CD8-positive, alpha-beta memory T cell (primary cell): ENCODE measurements at places on chromosomes 2 and 18. TPM values are rescaled to one million over a fixed set of nuclear protein-coding genes. Genes with fewer than 3 reads are reported as not detected.

TTN gene
- 2.0 TPM for polyA plus RNA-seq

ZNF396 gene
- 0.87 TPM for polyA plus RNA-seq

DNA sequence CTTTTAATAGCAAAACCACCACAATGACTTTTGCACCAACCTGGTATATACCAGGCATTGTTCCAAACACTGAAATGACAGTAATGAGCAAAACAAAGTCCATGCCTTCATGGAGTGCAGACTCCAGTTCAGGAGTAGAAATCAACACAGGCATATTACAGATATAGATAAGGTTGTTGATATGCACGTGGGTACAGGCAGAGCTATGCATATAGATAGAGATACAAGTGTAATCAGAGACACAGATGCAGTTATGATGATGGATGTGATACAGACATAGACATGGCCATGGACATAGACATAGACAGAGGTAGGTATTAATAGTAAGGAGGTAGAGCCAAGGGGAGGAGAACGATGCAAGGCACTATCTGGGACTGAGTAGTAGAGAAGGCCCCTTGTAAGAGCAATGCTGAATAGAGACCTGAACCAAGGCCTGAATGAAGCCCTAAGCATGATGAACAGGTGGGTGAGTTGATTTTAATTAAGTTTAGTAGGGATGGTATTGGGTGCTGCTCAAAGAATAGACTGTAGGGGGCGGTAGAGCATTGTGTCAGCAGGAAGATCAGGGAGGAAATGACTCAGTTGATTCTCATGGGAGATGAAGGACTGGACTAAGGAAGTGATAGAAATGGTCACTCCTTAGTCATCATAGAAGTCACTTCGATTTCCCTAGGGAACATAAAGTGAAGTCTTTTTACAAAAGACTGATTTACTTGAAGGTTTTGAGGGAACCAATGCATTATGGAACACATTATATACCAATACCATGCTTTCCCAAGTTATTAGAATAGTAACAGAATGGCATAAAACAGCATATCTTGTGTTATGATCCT is 39.4 kb downstream of the CMPK2 start:
- peak; percentile 56 for DNase-seq

- no peak for DNase-seq
Measured at GRCh38 chr18:35662293-35663062, 80.9 kb downstream of the GALNT1 start.

- DNase-seq, result peak; percentile 41
Measured at GRCh38 chr2:7037340-7038333, 120.4 kb downstream of the RNF144A start.

GRCh38 chr2:150296770-150297546 is 190.5 kb downstream of the RND3 start:
- DNase-seq, result no peak

DNA sequence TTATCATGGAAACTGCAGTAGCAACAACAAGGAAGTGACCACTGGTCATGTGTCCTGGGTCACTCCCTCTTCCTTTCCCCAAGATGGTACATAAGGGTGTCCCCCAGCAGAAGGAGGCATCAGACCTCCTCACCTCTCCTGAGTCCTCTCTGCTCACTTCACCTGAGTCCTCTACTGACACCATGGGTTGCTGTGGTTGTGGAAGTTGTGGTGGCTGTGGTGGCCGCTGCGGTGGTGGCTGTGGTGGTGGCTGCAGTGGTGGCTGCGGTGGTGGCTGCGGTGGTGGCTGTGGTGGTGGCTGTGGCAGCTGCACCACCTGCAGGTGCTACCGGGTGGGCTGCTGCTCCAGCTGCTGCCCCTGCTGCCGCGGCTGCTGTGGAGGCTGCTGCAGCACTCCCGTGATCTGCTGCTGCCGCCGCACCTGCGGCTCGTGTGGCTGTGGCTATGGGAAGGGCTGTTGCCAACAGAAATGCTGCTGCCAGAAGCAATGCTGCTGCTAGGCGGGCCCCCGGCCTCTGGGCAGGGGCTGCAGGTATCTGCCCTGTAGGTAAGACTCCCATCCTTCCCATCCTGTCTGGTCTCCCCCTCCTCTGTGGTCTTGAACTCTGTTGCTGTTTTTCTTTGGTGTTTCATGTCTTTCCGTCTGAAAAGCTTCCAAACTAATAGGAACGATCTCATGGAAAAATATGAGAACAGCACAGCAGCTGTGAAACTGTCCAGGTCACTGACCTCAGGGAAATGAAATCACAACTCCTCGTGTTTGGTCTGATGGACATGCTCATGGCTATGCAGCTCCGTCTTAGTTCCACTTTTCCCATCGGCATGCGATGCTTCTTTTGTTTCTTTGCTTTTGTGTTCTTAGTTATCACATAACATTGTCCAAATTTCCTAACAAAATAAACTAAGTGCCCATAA is at the start of gene SCYGR4:
SCYGR4 (plus strand) TSS at position 183 of the 915 bp plus-strand sequence; CDS start at position 183, 0 bp downstream.
- no peak for DNase-seq

GRCh38 chr18:8097927-8098326 is 511.3 kb upstream of the RAB12 start:
- DNase-seq, result no peak

UGT1A10 gene
- not detected for polyA plus RNA-seq

- DNase-seq, result no peak
Measured at GRCh38 chr18:42513441-42513840, 558.4 kb downstream of the PIK3C3 start.

DNA sequence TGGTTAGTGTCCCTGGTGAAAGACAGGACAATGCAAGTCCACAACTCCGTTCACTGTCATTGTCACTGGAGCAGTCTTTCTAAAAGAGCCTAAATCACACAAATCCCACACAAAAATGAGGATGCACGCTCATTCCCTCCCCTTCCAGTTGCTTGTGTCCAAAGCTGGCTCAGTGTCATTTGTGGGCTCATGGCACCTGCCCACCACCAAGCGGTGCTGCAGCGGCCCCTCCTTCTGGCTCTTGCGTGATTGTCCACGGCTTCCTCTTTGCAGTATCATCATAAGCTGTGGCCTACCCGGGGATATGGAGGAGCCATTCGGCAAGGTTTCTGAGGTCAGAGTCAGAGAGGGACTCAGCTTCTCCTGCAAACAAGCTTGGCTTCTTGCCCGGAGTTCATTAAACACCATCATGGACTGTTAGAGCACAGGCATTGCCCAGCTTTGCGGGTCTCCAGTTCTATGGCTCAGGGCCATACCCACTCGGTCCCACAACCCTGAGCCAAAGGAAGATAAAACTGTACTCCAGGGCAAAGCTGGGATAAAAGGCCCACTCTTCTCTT is 179.4 kb upstream of the AGAP1 start:
- DNase-seq, result no peak

DNA sequence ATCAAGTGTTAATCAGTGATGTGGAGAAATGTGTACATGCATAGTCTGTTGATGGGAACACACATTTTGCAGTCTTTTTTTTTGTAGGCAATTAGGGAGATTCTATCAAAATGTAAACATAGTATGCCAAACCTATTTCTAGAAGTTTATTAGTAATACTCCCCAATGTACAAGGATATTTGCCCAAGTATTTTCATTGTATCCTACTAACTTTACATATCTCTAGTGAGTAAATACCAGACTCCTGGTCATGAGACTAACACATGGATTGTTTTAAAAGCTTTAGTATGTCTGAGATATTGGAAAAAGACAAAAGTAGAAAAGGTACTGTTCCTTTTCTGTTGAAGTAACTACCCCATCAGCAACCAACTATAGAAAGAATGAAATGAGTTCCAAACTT is 513.0 kb downstream of the PTPRM start:
- no peak for DNase-seq

DNA sequence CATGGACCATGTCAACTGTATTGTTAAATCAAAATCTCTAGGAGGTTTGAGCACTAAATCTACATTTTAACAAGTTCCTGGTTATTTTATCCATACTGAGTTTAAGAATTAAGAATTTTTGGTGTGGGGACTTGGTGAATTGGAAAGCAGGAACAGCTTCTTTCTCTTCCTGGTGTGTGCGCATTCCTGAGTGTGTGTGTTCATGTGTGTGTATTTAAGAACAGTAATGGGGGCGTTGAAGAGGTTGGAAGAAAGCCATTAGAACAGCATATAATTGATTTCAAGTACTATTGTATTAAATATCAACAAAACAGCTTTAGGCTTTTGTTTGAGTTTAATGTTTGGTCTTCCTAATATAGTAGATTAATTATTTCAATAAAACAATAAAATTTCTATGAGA is 801.3 kb upstream of the ID2 start:
- no peak for DNase-seq

- DNase-seq, result no peak
Measured at GRCh38 chr2:238261718-238262375, 22.0 kb upstream of the HES6 start.

LYPD1 gene
- not detected for polyA plus RNA-seq

PPP1R1C gene
- polyA plus RNA-seq, result not detected

STPG4 gene
- polyA plus RNA-seq, result not detected

PPP1CB gene
- 95.4 TPM for polyA plus RNA-seq

GRCh38 chr2:186485576-186485870 is 537 bp upstream of the ZC3H15 start:
- no peak for DNase-seq

LINC00305 gene
- polyA plus RNA-seq, result not detected

DNA sequence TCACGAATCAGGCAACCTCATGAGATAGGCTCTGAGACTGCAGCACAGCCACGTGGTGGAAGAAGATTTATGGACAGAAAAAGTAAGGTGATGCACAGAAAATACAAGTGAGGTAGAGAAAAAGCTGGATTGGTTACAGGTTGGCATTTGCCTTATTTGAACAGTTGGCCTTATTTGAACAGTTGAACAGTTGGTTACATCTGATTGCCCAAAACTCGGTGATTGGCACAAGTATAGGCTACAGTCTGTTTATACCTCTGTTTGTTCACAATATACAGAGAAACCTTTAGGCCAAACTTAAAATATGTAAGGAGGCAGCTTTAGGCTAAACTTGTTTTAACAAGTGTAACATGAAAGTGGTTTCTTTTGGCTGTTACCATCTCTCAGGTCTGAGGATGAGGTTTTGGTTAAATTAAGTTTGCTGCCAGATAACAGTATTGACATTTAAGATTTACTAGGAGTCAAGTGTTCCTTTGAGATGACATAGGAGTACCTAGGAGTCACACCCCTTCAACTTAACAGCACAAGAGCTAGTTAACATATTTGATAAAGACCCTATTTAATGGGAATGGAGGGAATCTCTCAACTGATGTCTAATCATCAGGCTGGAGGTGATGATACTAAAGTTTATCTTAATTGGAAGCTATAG is 16.5 kb upstream of the GPR155 start:
- DNase-seq, result no peak

DNA sequence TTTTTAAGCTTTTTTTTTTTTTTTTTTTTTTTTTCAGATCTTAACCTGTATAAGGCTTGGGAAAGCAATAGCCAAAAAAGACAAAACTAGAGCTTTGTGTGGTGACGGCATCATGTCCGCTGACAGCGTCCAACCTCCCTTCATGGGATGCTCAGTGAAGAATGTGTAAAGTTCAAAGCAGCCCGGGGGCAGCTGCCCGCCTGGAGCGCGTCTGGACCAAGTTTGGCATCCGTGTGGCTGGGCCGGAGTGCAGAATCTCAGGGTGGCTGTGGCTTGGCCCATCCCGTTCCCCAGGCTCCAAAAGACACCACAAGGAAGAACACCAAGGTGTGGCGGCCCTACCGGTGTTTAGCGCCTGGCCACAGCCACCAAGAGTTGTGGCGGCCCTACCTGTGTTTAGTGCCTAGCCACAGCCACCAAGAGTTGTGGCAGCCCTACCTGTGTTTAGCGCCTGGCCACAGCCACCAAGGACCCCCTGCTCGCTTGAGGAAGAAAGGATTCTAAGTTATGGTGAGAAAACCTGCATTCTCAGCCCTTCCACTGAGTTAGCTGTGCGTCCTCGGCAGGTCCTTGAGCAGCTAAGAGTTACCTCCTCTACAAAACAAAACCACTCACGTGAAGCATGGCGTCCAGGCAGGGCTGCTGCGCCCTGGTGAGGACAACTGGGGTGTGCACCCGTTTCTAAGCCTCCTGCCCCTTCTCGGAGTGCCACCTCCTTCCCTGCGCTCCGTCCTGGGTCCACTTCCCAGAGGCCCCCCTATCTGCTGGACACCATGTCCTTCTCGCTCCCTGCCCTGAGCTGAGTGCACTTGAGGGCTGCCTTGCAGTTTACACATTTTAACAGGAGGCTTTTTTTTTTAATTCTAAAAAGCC is 103.6 kb upstream of the SALL3 start:
- DNase-seq, result no peak

DNA sequence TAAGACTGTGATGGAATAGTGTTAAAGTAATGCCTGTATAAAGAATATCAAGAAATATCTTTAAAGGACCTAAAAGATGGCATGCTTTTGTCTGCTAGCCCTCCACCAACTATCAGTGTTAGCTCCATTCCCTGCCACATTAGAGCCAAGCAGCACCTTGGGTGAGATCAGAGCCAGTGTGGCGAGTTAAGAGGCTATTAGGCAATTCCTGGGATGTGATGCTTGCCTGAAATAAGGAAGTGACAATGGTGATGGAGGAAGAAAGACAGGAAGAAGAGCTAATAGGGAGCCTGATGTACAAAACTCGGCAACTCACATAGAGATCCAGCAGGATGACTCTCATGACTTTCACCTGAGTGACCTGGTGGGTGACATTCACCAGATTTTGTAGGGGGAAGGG is 143.5 kb downstream of the ZEB2 start:
- DNase-seq, result no peak

TRIM54 gene
- not detected for polyA plus RNA-seq

DNA sequence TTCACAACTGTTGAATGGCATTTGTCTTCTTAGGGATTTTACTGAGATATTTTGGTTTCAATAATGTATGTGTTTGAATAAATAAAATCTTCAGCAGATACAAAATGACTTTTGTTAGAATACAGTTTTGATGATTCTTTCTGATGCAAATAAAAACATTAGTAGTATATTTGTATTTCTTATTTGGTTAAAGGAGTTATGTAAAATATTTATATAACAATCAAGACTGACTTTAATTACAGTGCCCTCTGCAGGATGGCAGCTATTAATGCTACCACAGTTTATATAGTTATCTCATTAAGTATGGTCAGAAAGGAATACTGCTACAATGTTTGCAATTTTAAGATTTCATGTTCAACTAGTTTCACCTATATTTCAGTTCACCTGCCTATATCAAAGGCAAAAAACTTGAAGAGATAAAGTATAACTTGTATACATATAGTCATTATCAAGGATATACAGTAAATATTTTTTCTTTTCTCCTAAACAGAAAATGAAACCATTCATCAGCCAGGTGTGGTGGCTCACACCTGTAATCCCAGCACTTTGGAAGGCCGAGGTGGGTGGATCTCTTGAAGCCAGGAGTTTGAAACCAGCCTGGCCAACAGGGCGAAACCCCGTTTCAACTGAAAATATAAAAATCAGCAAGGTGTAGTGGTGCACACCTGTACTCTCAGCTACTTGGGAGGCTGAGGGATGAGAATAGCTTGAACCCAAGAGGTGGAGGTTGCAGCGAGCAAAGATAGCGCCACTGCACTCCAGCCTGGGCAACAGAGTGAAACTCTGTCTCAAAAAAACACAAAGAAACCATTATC is 19.8 kb downstream of the ARL5A start:
- DNase-seq, result no peak

- DNase-seq, result no peak
Measured at GRCh38 chr18:8133032-8133431, 476.2 kb upstream of the RAB12 start.

GLS gene
- 50.9 TPM for polyA plus RNA-seq

IL1R2 gene
- polyA plus RNA-seq, result not detected

GRCh38 chr2:41967476-41968181 is 80.2 kb upstream of the PKDCC start:
- DNase-seq, result no peak

CIB4 gene
- not detected for polyA plus RNA-seq

GRCh38 chr2:230783101-230783500 is 70.5 kb downstream of the CAB39 start:
- DNase-seq, result no peak

- DNase-seq, result no peak
Measured at GRCh38 chr2:157260533-157261198, 3.2 kb downstream of the GALNT5 start.

GRCh38 chr2:86781363-86781762 is 9.3 kb downstream of the CD8A start:
- DNase-seq, result no peak
